ENCODE measurements at places on chromosomes 11 and 22.

DNA sequence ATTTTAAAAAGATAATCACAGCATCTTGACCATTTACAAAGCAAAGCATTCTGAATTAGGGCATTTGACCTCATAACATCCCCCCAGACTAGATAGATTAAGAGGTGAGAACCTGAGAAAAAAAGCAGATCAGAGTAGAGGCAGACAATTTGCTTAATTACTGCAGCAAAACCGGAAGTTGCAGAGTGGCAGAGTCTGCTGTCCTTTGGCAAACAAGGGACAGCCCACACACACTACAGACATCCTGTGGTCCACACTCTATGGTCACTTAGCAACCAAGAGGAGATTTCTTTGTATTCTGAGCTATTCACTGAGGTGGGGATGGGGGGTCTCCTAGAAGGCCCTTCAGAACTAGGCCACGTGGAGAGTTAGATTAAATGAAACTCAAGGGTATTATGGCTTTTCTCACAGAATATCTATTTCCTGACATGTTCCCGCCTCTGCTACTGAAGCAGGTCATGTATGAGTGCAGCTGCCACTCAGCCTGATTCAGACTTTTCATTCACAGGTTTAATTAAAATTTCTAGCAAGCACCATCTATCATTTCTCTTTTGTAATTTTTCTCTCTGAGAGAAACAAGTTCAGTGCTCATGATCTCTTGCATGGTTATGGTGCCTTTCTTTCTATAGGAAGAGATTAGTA, 48.5 kb downstream of the SVIP start:
- DNase-seq: no peak

- DNase-seq: no peak
Measured at GRCh38 chr11:15613789-15614188, 499.1 kb downstream of the INSC start.

- no peak for DNase-seq
Measured at GRCh38 chr11:267491-267994, 10.7 kb upstream of the NLRP6 start.

GRCh38 chr22:17135153-17135760, 14.1 kb upstream of the TMEM121B start:
- DNase-seq: no peak

- DNase-seq: no peak
Measured at GRCh38 chr22:43262990-43263644, 76.2 kb upstream of the TTLL12 start.

- no peak for DNase-seq
Measured at GRCh38 chr11:92462821-92463220, 238.2 kb downstream of the FAT3 start.

- no peak for DNase-seq
Measured at GRCh38 chr11:45280449-45280848, 5.7 kb downstream of the SYT13 start.

- no peak for DNase-seq
Measured at GRCh38 chr11:82899957-82900276, 313 bp downstream of the PRCP start.

GRCh38 chr11:927871-928270, 2.2 kb downstream of the AP2A2 start:
- DNase-seq: no peak

GRCh38 chr11:104661471-104661870, 236.8 kb downstream of the CASP12 start:
- no peak for DNase-seq

DNA sequence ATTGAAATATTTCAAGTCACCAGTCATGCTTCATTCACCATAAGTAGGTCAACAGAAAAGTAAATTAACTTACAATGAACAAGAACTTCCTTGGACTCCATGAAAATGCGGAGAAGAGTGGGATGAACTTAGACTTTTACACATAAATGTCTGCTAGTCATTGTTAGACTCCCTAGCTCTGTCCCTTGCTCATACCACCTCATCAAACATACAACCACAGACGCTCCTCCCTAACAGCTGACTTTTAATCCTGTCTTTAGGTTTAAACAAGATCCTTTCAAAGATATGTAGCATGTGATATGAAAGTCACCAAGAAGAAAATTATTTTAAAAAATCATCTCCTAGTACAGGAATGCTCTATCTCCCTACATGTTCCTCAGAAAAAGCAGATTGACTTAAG, 248.1 kb downstream of the DLG2 start:
- no peak for DNase-seq

DNA sequence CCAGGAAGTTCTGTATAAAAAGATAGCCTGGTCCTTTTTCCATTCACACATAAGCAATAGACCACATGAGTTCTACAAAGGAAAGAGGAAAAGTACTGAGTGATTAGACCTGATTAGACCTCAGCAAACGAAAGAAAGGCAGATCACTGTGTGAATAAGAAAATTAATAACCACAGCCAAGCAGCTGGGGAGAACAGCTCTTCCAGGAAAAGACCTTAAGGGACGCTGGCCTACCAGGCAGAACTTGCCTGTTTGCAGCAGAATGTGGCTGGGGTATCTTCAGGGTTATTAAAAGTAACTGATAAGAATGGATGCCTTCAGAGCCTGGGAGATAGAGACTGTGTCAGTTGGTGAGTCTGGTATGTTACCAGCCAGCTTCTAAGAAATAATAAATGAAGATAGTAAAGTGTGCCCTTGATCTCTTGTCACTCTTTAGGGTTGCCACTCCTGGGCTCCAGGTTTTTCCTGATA, 172.9 kb downstream of the DBX1 start:
- DNase-seq: no peak

DNA sequence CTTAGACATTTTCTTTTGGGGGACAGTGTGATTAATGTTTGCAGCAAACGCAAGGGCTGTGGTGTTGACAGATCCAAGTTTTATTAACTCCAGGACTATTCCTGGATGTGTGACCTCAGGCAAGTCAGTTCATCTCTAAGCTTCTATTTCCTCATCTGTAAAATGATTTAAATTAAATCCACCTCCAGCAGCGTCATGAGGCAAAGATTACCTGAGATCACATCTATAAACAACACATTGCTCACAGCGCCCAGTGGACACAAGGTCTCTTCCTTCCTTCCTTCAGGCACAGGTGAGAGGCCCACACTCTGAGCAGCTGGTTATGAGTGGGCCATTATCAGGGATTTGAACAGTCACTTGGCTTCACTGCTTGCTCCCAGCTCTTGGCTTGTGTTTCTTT, 111.2 kb upstream of the RASSF10 start:
- no peak for DNase-seq

- DNase-seq: no peak
Measured at GRCh38 chr11:6371825-6372224, 18.4 kb upstream of the SMPD1 start.

GRCh38 chr11:17934194-17934593, 78.7 kb downstream of the SERGEF start:
- DNase-seq: no peak

- no peak for DNase-seq
Measured at GRCh38 chr11:44464741-44465140, 100.7 kb upstream of the CD82 start.

DNA sequence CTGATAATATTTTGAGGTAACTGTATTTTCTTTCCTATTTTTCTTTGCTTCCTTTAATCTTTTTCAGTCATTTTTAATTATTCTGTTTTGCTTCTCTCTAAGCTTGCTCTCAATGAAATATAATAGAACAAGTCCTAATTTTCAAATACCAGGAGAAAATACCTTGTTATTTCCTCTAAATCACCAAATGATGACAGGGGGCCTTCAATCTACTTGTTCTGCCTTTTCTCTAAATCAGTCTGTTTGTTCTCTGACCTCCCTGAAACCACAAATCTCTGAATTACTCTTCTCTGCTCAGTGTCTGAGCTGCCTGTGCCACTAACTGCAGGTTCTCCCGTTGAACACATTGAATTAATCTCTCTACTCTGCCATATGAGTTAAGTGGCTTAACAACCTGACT, 286.2 kb downstream of the C11orf87 start:
- no peak for DNase-seq

DNA sequence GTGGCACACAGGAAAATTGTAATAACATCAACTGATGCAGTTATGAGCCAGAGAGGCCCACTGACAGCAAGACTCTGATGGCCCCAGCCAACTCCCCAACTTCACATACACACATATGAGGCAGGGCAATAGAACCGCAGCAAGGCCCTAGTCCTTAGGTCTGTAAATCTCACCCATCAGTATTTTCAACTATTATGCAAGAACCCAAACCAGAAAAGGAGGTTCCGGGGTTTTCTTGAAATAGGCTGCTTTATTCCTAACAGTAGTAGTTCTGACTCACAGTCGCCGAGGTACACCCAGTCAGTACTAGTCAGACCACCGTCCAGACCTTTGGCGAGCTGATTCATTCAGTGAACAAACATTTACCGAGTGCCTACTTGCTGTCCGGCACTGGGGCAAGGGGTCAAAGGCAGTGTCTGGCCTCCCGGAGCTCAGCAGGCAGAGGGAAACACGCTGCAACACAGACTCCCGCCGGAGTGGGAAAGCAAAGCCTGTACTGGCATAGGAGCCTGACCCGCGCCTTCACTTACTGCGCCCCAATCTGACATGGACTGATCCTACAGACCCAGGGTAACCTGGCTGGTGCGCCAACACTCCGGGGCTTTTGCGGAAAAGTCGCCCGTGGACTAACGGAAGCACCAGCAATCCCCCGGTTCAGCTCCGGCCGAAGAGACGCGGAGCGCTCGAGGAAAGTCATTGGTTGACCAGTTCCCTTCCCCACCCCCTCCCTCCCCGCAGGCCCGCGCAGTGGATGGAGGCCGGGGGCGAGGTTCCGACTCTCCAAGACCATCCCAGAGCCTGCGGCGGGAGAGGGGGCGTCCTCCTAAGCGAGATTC, 1.3 kb downstream of the PLEKHA7 start:
- no peak for DNase-seq

- DNase-seq: no peak
Measured at GRCh38 chr22:20638507-20638870, 131.1 kb downstream of the MED15 start.

DNA sequence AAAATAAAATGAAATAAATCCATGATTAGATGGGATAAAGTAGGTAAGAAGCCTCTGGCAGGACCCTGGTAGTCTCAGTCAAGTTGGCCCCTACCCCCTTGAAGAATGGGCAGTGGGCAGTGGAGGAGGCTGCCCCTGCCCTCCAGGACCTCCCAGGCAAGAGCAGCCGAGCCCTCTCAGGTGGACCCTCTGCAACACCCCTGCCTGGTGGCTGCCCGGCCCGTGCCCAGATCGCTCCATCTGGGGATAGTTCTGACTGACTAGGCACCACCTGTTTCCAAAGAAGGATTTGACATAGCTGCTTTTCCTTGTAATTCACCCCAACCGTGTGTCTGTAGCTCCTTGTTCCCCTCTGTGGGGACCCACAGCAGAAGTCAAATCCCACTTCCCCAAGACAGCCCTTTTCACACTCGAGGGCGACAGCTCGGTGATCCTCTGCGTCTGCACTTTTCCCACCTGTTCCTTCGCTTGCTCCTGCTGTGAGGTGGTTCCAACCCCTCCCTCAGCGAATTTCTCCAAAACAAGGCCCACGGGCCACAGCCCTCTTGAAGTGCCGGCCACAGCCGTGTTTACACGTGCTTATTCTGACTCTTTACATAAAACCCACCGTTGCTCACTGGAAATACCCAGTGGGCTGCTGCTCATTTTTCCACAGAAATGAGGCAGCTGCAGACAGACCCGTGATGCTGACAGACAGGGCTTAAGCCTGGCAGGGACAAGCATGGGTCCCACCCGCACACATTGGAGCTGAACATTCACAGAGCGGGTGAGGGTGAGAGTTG, 5.5 kb upstream of the TMPRSS13 start:
- DNase-seq: no peak

DNA sequence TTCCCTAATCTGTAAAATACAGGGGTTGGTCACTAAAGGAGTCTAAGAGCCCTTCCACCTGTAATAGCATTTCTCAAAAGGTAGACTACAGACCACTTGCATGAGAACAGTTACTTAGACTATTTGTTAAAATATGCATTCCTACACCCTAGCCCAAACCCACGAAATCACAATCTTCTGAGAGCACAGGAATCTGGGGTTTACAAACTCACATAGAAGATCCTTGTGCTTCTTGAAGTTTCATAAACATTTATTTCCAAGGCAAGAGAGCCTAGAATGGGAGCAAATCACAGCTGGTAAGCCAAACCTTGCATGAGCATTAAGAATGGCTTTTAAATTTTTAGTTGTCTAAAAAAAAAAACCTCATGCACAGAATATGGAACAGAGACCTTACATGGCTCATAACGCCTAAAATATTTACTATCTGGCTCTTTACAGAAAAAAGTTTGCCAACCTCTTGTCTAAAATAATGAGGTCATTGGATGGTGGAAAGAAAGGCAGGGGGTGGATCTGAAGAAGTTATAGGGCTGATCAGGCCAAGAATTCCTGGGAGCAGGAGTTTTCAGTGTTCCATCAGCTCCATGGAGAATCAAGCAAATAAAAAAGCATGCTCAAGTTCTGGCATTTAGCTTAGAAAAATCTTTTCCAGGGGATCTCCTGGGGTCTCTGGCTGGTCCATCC, 133.4 kb downstream of the CCDC34 start:
- no peak for DNase-seq

DNA sequence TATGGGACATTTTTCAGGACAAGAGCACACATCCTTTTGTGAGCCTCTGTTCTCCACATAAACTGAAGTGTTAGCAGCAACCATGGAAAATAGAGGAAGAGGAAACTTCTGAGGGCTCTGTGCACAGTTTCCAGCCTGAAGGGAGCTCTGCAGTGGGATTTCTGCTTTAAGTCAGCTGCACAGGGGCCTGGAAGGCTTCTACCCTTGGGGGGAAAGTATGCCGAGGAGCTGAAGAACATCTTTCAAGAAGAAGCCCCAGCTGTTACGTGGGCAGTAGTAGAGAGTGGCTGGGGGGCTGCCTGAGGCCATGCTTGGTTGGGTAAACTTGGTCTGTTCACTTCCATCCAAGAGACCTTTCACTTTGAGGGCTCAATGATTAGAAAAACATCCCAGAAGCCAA, 82.7 kb upstream of the EED start:
- DNase-seq: no peak

- DNase-seq: no peak
Measured at GRCh38 chr11:69569306-69570200, 71.4 kb upstream of the CCND1 start.

GRCh38 chr22:46641811-46642266, 21.7 kb downstream of the GRAMD4 start:
- DNase-seq: no peak

DNA sequence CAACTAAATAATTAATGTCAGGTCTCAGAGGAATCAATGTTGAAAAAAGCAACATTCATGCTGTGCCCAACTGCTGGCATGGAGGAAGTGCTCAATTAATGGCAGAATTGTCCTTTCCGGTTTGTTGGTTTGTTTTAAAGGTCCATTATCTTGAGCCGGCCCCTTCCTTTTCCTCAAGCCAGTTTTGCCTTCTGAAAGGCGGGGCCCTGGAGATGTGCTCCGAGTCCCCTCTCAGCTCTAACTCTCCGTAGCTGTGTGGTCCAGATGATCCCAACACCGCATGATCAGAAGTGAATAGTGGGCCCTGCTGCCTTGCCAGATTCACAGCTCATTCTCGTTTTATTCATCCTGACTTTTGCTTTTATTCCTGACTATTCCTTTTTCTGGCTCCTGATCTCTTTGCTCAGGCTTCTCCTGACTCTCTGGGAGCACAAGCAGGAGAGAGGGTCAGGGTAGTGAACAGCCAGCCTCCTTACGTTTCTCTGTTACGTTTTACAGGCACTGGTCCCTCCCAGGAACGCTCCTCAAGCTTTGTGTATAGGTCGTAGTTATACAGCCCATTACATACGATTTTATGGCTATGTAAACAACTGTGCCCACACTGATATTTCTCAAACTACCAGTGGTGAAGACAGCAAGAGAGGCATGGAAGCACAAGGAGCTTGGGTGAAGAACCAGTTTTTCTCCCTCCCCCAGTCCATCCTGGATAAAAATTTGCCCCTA, 265.9 kb downstream of the LARGE1 start:
- DNase-seq: no peak

Measured in stimulated activated CD8-positive, alpha-beta memory T cell treated with anti-CD3 and anti-CD28 coated beads, Interleukin-15, amount 100 ng/mL, for 4 hours (primary cell).